ENCODE measurements at places on chromosomes 2 and 18.

DNA sequence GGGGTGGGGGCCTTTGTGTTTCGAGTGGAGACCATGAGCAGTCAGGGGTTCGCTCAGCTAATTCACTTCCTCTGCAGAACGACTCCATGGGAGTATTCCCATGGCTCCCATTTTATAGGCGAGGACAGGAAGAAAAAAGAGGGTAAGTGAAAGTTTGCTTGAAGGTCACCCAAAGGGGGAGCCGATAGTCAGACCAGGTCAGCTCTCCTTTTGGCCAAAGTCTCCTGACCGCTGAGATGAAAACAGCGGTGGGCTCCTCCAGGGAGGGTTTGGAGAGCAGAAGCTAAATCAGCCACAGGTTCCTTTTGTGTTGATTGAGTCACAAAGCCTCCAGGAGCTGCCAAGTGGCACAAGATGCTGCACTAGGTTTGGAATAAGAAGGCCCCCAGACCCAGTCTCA, 34.1 kb upstream of the CTAGE1 start:
- DNase-seq = no peak

- DNase-seq = no peak
Measured at GRCh38 chr2:83055376-83056010, 1403.6 kb downstream of the SUCLG1 start.

DNA sequence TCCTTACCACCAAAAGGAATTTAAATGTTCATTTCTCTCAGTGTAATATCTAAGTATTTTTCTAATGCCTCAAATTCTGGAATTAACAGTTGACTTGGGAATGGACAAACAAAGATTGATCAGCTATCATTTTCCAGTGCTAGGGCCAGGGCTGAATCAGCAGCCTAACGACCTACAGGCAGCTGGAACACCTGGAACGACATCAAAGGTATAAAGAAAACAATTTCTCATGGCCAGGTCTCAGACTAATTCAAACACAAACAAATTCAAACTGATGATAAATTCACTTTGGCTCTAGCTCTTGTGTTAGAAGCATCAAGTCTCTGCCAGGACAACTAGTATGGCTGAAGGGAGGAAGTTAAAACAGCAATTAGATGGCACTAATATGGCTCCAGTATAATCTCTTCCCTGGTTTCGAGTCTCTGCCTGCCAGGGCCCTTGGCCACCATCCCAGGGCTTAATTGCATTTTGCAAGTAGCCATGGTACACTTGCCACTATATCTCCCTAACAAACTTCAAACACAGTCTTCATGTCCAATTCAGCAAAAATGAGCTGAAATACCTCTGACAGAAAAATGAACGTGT, 70.2 kb upstream of the FSHR start:
- DNase-seq = no peak

GRCh38 chr2:106076941-106077340, 117.2 kb downstream of the UXS1 start:
- no peak for DNase-seq
